ENCODE measurements at places on chromosomes 12 and 14.
A peak's percentile ranks its signal among the peaks of the same experiment; 100 is the strongest.

- DNase-seq, result peak; percentile 79
These were observed 32.6 kb upstream of the PLEKHG3 start for GRCh38 chr14:64671591-64671990.

GRCh38 chr12:125015680-125016310 lies 22.4 kb downstream of the BRI3BP start:
- no peak for DNase-seq

- DNase-seq, result peak; percentile 60
These were observed 2.4 kb upstream of the NAB2 start for GRCh38 chr12:57086493-57087009.

DNA sequence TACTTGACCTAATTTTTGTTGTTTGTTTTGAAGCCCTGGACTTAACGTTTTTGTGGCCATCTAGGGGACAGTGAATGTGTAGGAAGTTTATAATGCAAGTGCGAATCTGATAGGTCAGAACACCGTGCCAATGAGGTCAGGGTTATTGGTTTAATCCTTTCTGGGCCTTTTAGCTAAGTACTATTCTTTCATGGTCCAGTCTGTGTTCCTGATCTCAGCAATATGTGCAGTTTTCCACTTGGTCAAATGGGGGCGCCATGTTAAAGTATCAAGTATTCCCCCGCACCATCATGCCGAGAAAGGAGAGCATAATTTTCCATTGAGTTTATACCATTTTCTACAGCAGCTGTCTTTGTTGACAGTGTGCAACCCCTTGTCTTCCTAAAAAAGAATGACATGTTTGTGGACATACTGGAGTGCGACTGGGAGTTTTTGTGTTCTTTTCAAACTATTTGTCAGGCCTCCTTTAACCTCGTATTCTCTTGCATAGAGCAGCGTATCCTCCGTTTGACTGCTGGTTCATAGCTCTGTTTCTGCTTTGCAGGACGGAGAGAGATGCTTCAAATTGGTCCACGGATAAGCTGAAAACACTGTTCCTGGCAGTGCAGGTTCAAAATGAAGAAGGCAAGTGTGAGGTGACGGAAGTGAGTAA lies 1.3 kb downstream of the AHSA1 start:
- DNase-seq, result peak; percentile 72

- DNase-seq, result no peak
These were observed 745 bp upstream of the ARHGDIB start for GRCh38 chr12:14962153-14962539.

- no peak for DNase-seq
These were observed 55.0 kb downstream of the TMX1 start for GRCh38 chr14:51294951-51295525.

- DNase-seq, result no peak
These were observed 214.7 kb downstream of the NOVA1 start for GRCh38 chr14:26382901-26383685.

DNA sequence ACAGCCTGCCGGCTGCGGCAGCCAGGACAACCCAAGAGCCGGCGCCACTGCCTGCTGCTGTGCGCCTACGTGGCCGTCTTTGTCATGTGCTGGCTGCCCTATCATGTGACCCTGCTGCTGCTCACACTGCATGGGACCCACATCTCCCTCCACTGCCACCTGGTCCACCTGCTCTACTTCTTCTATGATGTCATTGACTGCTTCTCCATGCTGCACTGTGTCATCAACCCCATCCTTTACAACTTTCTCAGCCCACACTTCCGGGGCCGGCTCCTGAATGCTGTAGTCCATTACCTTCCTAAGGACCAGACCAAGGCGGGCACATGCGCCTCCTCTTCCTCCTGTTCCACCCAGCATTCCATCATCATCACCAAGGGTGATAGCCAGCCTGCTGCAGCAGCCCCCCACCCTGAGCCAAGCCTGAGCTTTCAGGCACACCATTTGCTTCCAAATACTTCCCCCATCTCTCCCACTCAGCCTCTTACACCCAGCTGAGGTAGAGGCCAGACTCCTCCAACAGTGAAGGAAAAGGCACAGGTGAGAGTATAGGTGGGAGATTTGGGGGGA lies 10.3 kb downstream of the ZBTB39 start:
- no peak for DNase-seq

DNA sequence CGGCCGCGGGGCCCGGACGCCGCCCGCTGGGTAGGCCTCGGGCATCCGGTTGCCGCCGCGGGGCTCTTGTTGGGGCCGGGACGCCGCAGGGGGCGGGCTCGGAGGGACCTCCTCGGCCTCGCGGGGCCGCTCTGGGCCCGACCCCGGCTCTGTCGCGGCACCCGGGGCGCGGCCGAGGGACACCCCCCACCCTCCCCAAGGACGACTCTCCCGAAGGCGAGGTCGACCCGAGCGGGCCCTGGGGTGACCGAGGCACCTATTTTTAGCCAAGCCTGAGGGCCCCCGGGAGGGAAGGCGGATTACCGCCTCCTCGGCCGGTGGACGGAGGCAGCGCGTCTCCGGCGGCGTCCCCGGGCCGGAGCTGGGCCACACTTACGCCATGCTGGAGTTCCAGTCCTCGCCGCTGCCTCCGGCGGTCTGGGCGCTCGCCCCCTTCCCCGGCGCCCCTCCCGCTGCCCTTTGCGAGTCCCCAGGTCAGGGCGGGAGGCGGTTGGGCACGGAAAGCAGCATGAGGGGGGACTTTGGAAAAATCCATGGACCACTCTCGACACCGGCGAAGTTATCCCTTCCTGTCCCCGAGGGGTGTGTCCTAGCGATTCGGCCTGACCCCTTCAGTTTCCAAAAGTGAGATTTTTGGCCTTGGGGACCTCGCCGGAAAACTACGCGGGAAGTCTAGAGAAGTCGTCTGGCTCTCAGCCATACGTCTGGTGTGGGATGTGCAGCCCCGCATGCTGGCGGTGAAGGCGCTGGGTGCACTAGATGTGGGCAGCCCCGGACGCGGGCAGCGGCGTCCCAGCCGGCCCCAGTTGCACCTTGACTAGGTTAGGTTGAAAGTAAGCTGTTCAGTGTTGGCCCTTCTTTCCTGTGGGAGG lies 699 bp downstream of the KTN1 start:
- peak; percentile 84 for DNase-seq

DNA sequence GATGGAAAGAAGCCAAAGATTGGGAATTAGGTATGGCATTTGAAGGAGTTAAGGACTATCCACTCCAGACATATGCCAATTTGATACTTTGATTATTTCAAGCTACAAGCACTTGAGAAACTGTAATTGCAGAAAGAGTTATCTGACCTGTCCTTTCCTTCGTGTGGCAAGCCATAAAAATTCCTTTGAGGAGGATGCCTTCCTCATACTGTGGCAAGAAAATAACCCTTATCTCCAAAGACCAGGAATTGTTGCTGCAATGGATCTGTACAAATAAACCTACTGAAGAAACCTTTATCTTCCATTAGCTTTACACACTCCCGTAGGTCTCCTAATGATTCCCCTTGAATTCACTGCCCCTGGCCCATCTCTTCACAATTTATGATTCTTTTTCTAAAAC lies 165.1 kb upstream of the AMIGO2 start:
- DNase-seq, result no peak

DNA sequence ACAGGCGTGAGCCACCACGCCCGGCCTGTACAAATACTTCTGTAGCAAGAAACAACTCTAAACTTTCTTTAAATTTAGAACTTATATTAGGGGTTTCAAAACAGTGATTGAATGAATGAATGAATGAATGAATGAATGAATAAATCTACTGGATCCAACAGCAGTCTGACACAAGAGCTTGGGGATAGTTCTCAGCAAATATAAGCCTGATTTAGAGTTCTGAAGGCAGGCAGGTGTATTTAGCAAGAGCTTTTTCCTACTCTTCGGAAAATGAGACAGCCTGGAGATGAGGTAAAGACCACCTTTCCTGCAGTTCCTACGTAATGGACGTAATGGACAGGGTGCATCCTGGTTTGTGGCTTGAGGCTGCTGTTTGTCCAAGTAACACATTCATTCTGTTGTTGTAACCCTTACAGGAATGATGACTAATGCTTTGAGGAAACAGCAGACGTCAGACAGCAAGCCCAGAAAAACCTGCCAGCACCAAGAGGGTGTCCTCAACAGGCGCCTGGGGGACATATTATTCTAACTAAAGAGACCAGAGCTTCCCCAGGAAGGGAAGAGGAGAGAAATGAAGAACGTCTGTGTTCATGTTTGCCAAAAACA lies 277.4 kb upstream of the SOX5 start:
- no peak for DNase-seq

DNA sequence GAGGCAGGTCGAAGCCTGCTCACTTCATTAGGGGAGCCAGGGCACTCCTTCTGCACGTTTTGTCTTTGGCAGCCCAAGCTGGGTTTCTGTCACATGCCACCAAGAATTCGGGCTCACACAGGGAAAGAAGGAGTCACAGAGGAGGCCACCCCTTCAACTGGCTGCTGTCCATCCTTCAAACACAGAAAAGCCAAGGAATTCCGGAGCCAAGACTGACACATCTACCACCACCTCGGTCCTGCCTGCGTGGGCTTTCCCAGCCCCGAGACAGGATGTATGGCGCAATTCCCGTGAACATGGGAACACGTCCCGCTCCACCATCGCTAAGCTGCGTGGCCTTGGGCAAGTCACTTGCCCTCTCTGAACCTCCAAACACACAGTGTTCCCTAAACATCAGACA lies 70.4 kb downstream of the NCOR2 start:
- DNase-seq, result peak; percentile 88

DNA sequence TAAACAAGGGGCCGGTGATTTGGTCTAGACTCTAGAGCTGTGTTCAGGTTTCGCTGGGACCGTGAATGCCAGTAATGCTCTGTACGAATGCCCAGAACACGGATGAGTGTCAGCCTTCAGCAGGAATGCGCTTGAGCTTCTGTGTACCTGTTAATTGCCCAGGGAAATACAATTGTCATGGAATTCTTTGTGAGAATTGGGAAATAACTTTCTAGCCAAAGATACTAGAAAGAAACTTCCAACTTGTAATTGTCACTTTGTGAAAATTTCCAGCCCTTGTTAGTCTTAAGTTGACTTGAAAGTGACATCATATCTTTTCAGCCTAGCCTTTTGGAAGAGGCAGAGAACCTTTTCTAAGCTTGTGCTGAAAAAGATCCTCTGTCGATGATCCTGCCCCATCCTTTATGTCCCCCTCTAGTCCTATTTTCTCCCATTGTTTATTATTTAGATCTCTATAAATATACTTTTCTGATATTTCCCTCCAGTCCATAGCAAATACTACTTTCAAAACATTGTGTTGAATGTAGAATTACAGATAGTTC lies 2.7 kb downstream of the CHST11 start:
- no peak for DNase-seq

- DNase-seq, result no peak
These were observed 28.9 kb downstream of the VDR start for GRCh38 chr12:47875746-47876439.

- DNase-seq, result no peak
These were observed 32.2 kb upstream of the DICER1 start for GRCh38 chr14:95189367-95190132.

GRCh38 chr14:90039253-90040010 lies 22.4 kb upstream of the KCNK13 start:
- no peak for DNase-seq

- no peak for DNase-seq
These were observed 77.0 kb upstream of the FOXN3 start for GRCh38 chr14:89493877-89494634.

- no peak for DNase-seq
These were observed 6.7 kb upstream of the IL22 start for GRCh38 chr12:68260153-68260552.

DNA sequence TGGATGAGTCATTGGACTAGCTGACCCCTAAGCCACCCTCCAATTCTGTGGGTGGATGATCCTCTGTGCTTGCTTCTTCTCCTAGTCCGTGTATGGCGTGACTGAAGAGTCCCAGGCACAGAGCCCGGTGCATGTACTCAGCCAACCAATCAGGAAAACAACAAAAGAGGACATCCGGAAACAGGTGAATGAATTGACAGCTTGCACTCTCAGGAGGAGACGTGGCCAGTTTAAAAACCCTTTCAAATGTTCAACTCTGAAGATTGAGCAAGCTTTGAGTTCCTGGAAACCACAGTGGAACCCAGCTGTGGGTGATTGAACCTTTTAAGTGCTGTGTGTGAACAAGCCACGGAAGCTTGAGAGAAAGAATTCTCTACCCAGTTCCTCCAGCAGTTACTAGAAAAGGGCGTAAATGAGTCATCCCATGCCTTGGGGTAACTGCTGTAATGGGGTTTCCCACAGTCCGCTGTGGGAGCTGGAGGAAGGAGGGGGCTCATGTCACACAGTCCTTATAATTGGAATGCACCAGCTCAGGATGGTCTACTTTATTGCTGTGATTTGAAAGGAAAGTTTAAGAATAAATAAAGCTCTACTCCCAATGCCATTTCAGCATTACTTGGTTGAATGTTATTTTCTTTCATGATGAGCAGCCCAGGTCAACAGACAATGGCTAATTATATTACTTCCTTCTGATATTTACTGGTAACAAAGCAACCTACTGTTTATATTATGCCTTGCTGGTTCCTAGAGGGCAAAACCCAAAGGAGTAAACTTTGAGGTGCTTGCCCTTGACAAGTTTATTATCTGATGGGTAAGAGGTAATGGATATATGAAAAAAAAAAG lies 417.0 kb downstream of the DPF3 start:
- DNase-seq, result peak; percentile 46

GRCh38 chr14:105857826-105858675 lies 331.7 kb downstream of the TMEM121 start:
- DNase-seq, result no peak

GRCh38 chr14:86847140-86847539 lies 1145.8 kb downstream of the GALC start:
- no peak for DNase-seq

GRCh38 chr12:9179781-9180180 lies 28.4 kb downstream of the PZP start:
- DNase-seq, result no peak

GRCh38 chr12:116226026-116226425 lies 51.5 kb downstream of the MED13L start:
- no peak for DNase-seq

- DNase-seq, result peak; percentile 86
These were observed 164.4 kb downstream of the FBXL14 start for GRCh38 chr12:1429980-1430379.

GRCh38 chr14:23120541-23121251 lies 1.6 kb upstream of the CEBPE start:
- peak; percentile 92 for DNase-seq

- no peak for DNase-seq
These were observed 73.6 kb downstream of the GPR65 start for GRCh38 chr14:88078525-88078924.

DNA sequence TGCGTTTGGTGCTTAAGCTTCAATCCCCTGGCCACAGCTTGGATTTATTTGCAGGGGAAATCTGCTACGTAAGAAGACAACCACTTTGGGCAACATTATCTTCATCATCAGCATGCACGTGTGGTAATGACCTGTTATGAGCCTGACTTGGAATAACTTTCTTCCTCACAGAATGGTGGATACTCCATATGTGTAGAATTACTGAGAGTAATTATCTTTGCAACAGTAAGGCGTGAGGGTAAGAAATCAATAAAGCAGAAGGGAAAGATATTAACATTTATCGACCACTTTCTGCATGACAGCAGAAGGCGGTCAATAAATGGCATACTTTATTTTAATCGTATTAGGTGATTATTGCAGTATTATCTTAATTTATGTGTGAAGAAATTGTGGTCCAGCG lies 152.7 kb downstream of the RGS6 start:
- DNase-seq, result no peak

Data from GM03348 (cell line).